Activated CD4-positive, alpha-beta memory T cell treated with anti-CD3 and anti-CD28 coated beads for 36 hours (primary cell): ENCODE measurements at places on chromosomes 5 and 9. TPM values are rescaled to one million over a fixed set of nuclear protein-coding genes. Genes with fewer than 3 reads are reported as not detected.

C5 gene
- 2.7 TPM for total RNA-seq

CA9 gene
- 1.6 TPM for total RNA-seq

IL4 gene
- total RNA-seq: 6.8 TPM

- DNase-seq: no peak
Measured at GRCh38 chr9:117234103-117234502, 180.8 kb downstream of the ASTN2 start.

DOLK gene
- total RNA-seq: 5.7 TPM
